ENCODE measurements at places on chromosomes 16 and 17.

GRCh38 chr17:41199421-41200078 lies 9.9 kb downstream of the KRTAP9-1 start:
- no peak for DNase-seq

- no peak for DNase-seq
These were observed 275.8 kb downstream of the FOXL1 start for GRCh38 chr16:86854058-86854621.

GRCh38 chr17:75894049-75894733 lies 2.6 kb downstream of the TRIM65 start:
- no peak for DNase-seq

- DNase-seq = no peak
These were observed 551 bp upstream of the MLX start for GRCh38 chr17:42566215-42566882.

DNA sequence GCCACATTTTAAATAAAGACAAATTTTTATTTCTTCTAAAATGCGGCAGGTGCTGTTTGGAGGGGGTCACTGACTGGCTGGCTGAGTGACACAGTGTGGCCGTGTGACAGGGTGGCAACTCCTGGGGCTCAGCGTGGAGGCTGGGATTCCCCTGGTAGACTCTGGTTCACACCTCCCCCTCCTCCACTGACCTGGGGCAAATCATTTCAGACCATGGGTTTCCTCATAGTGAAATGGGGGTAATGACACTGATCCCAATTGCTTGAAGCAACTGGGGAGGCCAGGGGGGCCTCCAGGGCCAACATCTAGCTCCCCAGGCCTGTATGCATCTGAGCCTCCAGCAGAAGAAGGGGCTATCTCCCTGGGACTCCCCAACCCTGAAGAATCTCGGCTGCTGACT lies 6.6 kb downstream of the HSD11B2 start:
- no peak for DNase-seq

DNA sequence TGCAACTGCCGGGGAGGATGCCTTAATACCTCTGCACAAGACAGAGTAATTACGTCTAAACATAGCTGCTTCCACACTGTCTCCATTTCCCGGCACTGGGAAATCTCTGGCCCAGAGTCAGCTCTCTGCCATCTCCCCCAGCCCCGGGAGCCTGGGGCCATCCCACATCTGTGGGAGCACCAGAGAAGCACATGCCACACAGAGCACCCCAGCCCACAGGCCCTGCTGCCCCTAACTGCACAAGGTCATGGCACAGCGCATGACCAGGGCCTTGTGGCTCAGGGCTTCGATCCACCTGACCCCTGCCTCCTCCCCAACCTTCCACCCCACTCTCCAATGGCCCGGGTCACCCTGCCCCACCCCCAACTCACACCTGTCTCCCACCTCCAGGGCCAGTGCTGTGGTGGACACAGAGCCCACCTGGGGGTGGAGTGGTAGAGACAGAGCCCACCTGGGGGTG lies 36.6 kb upstream of the RBFOX3 start:
- DNase-seq = no peak

Measured in MCF 10A (cell line).